Progenitor cell of endocrine pancreas (in vitro differentiated cells): ENCODE measurements at places on chromosomes 2 and 18.

GRCh38 chr2:191314697-191315364, 69.6 kb downstream of the MYO1B start:
- DNase-seq: no peak

- no peak for DNase-seq
Observed at GRCh38 chr18:45081566-45082181, 401.0 kb downstream of the SETBP1 start.

DNA sequence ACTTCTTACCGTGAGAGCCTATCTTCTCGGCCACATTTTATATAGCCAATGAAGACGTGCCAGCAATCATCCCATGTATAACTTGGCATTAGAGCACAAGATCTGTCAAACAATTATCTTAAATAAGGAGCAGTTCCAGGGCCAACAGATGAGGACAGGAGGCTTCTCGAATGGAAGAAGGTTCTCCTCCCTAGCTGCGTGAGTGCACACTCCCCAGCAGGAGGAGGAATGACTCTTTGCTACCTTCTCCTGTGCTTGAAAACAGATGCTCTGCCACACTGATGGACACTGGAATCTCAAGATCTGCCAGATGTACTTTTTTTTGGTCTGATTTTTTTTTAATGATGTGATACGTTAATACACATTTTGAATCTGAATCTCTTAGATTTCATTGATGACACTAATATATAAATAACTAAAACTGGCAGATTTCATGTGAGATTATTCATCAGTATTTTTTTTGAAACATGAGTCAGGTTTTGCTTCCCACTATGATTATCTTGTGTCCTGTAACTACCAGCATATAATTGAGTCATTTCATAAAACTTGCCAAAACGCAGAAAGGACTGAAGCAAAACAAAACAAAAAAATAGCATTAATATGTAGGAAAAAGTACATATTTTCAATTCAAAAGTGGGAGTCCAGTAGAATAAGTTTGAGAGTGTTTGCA, 626 bp upstream of the VIT start:
- no peak for DNase-seq

GRCh38 chr2:207505728-207506127, 24.0 kb upstream of the CREB1 start:
- no peak for DNase-seq

DNA sequence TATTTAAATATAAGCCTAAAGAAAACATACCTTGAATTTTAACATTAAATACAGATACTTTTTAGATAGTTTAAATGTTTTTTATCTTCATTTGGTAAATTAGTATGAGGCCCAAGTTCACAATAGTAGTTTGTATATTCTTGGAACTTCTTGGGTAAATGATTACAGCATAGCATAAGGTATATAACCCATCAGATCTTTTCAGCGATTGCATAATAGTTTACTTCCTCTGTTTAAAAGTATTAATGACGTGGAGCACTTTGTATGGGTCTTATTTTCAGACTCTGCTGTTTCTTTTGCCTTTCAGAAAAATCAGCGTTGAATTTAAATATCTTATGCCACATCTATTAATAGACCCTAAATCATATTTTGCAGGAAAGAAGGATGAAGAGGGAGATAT, 60.2 kb downstream of the CHRNA1 start:
- DNase-seq: no peak

DNA sequence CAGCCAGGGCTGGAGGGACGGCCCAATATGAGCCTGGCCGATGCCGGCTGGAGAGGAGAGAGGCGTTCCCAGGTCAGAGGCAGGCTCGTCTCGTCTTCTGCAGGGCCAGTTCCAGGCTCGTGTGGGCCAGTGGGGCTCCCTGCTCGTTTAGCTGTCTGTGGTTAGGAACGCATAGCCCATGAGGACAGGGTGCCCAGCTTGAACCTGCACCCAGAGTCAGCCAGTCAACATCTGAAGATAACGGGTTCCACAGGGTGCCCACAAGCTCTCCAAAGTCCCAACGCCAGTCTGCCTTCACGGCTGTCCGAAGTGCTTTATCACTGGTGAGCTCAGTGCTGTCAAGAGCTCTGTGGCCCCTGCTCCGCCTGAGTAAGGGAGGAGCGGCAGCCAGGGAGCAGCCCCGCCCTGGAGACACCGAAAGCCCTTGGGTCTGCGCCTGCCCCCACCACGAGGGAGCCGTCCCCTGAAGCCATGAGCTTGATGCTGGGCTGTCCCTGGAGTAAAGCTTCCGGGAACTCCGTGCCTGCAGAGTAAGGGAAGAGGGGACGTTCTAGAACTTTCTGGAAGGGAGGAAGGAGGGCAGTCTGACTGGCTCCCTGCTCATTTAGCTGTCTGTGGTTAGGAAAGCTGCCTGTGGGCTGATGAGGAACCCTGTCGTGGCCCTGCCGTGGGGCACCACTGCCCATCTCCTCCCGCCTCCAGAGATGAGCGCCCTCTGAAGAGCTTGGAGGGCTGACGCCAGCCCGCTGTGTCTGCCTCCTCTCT, 2.7 kb upstream of the HSBP1L1 start:
- DNase-seq: no peak

GRCh38 chr2:212242724-212243123, 295.9 kb downstream of the ERBB4 start:
- DNase-seq: no peak

DNA sequence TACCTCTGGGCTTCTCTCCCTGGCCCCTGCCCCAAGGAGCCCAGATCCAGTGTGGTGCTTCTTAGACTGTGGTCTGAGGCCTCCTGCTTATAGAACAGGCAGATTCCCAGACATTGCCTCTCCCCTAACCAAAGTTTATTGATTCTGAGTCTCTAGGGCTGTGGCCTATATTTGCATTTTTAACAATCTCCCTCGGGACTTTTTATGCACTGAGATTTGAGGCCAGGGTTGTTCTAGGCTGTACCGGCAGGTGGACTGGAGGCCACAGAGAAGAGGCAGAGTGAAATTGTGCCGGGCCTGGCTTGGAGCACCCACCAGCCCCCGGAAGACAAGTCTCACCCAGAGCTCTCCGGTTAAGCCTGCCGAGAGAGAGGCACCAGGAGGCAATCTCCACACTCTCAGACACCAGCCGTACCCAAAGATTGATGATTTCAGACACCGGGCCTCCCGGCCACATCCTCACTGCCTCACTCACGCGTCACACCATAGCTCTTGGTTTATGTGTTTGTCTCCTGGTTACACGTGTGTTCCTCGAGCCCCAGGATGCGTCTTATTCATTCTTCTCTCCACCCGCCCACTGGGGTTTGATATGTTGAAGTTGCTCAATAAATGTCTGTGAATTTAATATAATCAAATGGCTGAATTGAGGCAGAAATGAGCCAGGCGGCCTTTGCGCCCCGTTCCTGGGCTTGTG, 203.7 kb downstream of the KLHL29 start:
- DNase-seq: no peak
